ENCODE measurements at places on chromosomes 5 and 9. TPM values are rescaled to one million over a fixed set of nuclear protein-coding genes. Genes with fewer than 3 reads are reported as not detected.

DNA sequence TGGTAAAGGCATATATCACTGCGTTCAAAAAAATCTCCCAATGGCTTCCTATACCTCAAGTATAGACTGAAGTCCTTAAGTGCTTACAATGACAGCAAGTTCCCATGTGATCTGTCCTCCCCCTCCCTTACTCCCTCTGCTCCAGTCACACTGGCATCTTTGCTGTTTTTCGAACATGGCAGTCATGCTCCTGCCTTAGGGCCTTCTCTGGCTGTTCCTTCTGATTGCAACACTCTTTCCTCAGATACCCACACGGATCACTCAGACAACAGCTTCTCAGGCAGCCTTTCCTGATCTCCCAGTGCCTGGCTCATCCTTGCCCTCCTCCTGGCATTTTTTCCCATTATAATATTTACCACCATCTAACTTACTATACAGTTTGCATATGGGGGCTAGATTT, 232.8 kb downstream of the ARHGEF28 start:
- no peaks in the 10 kb centered on the region for H3K27me3 ChIP-seq
- H3K27ac ChIP-seq: no peak overlapping the region
- H3K4me1 ChIP-seq: peaks cover 11% of the 10 kb centered on the region
- no peaks in the 10 kb centered on the region for H3K36me3 ChIP-seq
- no peak for DNase-seq

DNA sequence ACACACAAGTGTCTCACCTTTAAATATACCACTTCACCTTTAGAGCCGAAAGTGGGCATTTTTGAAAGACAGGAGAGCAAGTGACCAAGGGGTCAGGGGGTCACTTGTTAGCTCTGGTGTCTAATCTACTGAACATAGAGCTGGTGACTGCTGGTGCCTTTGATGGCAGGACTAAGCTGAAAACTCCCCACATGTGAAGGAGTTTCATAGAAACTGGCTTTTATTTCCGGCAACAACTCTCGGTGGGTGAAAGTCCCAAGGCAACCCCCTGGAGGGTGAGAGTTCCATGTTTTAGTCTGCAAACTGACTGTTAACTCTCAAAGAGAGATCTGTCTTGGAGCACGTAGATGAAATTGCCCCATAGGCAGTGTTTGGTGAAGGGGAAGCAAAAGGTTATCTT, 466.9 kb downstream of the DMRTA1 start:
- no peaks in the 10 kb centered on the region for H3K27me3 ChIP-seq
- H3K4me1 ChIP-seq: no peaks in the 10 kb centered on the region

DNA sequence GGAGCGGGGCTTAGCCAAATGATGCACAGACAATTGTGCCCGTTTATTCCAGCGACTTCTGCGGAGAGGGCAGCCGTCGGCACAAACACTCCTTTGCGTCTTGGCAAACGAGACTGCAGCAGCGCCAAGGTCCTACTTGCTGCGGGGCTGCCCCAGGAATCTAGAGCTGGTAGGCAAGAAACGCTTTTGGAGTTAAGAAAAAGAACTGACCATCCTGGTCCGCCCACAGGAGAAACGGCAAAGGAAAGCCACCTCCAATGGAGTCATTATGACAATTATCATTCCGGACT, 2.3 kb downstream of the RXFP3 start:
- no peak overlapping the region for H3K4me3 ChIP-seq
- no peak for DNase-seq
- peaks cover 16% of the 10 kb centered on the region for H3K4me1 ChIP-seq
- no peak overlapping the region for H3K27ac ChIP-seq
- no peaks in the 10 kb centered on the region for H3K36me3 ChIP-seq

DNA sequence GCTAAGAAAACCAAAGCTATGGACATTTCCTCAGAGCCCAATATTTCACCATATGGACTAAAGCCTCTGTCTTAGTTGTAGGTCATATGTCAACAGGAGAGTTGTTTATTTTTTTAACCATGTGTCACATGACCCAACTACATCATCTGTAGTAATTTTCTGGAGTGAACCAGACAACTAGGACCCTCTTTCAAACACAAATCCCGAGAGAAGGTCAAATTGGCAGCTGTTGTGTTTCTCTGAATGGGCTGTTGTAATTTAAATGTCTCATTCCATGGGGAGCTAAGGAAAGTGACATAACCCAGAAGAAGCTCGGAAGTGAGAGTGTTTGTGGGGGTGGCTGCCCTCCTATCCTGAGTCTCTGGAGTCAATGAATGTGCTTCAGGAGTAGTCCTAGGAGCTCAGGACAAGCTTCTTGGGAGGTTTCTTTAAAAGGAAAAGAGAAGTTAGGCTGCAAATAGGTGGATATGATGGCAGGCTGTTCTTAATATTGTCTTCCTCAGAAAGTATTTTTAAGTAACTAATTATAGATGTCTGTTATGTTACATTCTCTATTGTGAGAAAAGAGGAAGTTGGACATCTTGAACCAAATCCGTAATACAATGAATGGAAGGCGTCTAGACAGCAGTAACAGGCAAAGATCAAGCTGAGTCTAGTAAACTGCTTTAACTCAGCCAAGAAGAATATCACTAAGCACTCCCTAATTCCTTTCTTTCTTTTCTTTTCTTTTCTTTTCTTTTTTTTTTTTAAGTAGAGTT, 50.1 kb downstream of the TMEM167A start:
- DNase-seq: no peak
- peaks cover 2% of the 10 kb centered on the region for H3K4me1 ChIP-seq
- no peaks in the 10 kb centered on the region for H3K27me3 ChIP-seq
- no peak overlapping the region for H3K4me3 ChIP-seq
- no peaks in the 10 kb centered on the region for H3K36me3 ChIP-seq
- no peak overlapping the region for H3K27ac ChIP-seq

GRCh38 chr5:169037466-169037865, 263.5 kb downstream of the SLIT3 start:
- no peaks in the 10 kb centered on the region for H3K4me1 ChIP-seq
- DNase-seq: no peak
- no peaks in the 10 kb centered on the region for H3K27me3 ChIP-seq
- no peak overlapping the region for H3K27ac ChIP-seq
- no peaks in the 10 kb centered on the region for H3K36me3 ChIP-seq

DNA sequence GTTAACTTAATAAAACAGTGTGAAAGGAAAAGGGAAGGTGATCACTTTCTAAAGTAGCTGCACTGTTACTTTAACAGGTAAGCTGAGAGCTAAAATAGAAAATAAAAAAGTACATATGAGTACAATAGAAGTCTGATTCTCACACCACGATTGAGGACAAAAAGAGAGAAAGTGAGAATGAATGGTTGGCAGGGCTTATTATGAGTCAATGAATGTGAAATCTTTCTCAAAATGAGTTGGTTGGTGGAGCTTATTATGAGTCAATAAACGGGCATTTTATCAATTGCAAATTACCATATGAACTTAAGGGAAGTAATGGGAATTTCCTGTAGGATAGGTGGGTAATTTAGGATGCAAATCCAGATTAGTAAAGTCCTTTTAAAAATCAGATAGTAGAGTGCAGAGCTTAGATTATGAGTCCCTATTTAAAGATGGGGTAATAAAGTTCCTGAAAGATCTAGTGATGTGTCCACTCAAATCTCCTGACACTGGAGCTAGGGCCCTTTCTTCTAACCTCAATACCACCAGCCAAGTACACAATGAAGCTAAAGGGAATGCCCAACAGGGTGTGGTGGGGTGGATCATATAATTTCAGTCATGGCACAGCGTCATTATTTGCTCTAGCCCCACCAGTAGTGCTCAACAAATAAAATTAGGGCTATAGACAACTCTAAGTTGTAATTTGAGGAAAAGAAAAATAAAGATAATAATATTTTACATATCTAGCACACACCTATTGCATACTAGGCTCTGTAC, 21.1 kb upstream of the TLR4 start:
- H3K27me3 ChIP-seq: no peaks in the 10 kb centered on the region
- no peaks in the 10 kb centered on the region for H3K36me3 ChIP-seq
- no peak overlapping the region for H3K27ac ChIP-seq
- no peaks in the 10 kb centered on the region for H3K4me1 ChIP-seq
- H3K4me3 ChIP-seq: no peak overlapping the region

- no peak overlapping the region for H3K4me3 ChIP-seq
- peaks cover 17% of the 10 kb centered on the region for H3K4me1 ChIP-seq
- no peak overlapping the region for H3K27ac ChIP-seq
- no peaks in the 10 kb centered on the region for H3K27me3 ChIP-seq
- peak; percentile 44 for DNase-seq
Observed at GRCh38 chr9:129285382-129285781, 107.3 kb upstream of the IER5L start.

DNA sequence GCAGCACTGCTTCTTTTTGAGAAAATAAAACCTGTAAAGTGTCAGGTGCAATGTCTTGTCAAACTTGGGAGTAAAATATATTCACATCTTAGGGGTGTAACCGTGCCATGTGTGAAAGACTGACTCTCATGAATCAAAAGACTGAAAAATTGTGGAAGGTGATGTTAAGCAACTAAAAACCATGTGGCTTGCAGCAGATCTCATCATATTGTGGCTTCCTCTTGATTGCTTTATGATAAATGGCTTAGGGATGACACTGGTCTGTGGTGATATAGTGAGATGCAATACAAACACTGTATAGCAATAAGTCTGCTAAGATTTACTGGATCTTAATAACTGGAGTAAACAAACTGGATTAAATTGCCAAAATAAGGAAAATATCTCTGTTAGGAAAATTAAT, 321.6 kb downstream of the EDIL3 start:
- no peaks in the 10 kb centered on the region for H3K27me3 ChIP-seq
- H3K4me3 ChIP-seq: no peak overlapping the region
- no peak for DNase-seq
- no peak overlapping the region for H3K27ac ChIP-seq

DNA sequence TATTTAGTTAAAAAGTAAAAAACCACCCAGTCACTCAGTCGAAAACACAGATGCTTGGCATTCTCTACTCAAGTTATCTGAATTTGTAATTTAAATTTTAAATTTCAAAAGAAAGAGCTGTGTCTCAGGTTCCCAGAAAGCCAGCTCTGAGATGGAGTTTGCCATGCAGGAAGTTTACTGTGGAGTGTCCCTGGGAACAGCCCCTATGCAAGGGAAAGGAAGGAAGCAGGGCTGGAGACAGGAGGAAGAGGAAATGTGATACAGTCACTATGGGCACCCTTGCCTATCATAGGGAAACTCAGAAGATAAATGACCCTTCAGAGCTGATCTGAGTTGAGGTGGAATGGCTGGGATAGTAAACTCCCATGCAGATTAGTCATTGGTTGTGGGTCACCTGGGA, 408.8 kb upstream of the ACTBL2 start:
- no peaks in the 10 kb centered on the region for H3K36me3 ChIP-seq
- H3K4me1 ChIP-seq: peaks cover 9% of the 10 kb centered on the region
- H3K4me3 ChIP-seq: no peak overlapping the region
- H3K27ac ChIP-seq: no peak overlapping the region

GRCh38 chr9:82271106-82271561, 282.6 kb downstream of the SPATA31D1 start:
- no peaks in the 10 kb centered on the region for H3K27me3 ChIP-seq
- no peak for DNase-seq
- no peak overlapping the region for H3K4me3 ChIP-seq
- H3K4me1 ChIP-seq: no peaks in the 10 kb centered on the region
- no peak overlapping the region for H3K27ac ChIP-seq

DNA sequence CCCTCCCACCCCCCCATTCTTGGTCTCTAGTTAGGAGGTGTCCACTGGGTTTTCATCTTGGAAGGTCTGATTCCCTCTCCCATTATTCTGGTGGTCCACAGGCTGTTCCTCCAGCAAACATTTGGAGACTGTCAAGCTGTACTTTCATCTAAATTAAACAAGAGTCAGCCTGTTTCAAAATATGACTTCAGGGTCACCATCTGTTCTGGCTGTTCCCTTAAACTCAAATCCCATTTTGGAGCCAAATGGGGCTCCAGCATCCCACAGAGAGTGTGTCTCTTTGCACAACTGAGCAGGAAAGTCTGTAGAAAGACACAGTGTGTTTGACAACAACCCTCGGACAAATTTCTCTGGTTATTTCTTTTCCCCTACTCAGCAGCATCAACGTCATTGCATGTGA, 20.5 kb downstream of the COL15A1 start:
- H3K27me3 ChIP-seq: no peaks in the 10 kb centered on the region
- H3K27ac ChIP-seq: no peak overlapping the region
- DNase-seq: no peak
- H3K4me3 ChIP-seq: no peak overlapping the region
- no peaks in the 10 kb centered on the region for H3K36me3 ChIP-seq
- H3K4me1 ChIP-seq: peaks cover 13% of the 10 kb centered on the region

GRCh38 chr9:22416692-22417060, 29.9 kb upstream of the DMRTA1 start:
- H3K27ac ChIP-seq: no peak overlapping the region
- H3K4me1 ChIP-seq: no peaks in the 10 kb centered on the region
- no peak for DNase-seq
- H3K27me3 ChIP-seq: no peaks in the 10 kb centered on the region
- no peak overlapping the region for H3K4me3 ChIP-seq

- H3K27ac ChIP-seq: no peak overlapping the region
- no peak for DNase-seq
- H3K27me3 ChIP-seq: no peaks in the 10 kb centered on the region
- no peak overlapping the region for H3K4me3 ChIP-seq
Observed at GRCh38 chr5:56684159-56684558, 131.2 kb upstream of the MAP3K1 start.

DNA sequence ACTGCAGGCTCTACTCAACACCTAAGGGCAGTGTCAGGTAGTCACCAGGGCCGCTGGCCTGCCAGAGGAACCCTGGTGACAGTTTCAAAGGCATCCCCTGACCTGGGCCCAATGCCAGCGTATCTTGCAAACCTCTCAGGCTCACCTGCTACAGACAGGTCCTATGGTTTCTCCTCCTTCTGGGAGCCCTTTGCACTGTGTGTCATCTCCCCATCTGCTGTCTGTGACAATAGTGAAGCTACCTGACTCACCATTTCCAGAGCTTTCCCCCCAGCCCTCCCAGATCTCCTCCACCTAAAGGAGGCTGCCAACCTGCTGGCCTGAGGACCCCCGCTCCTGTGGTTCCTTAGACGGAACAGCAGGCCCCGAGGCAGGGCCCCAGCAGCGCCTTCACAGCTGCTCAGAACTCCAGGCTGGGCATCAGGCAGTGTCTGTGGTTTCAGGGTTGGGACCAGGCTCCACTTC, 203.1 kb downstream of the FSTL4 start:
- no peaks in the 10 kb centered on the region for H3K4me1 ChIP-seq
- DNase-seq: no peak
- no peaks in the 10 kb centered on the region for H3K36me3 ChIP-seq
- H3K27ac ChIP-seq: no peak overlapping the region

DNA sequence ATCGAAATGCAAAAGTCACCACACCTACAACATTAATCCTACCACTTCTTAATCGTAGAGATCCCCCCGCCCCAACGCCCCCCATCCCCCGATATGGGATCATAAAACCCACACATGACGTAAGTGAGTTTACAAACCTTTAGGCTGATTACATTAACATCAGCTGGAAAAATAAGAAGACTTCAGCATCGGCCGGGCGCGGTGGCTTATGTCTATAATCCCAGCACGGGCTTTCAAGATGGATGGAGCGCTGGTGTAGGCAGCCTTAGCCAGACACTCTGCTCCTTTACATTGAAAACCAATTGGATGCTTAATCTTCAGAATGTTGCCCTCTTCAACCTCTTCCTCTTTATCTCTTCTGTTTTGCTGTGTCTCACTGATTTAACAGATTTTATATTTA, 1376.0 kb downstream of the MAT2B start:
- no peak for DNase-seq
- no peaks in the 10 kb centered on the region for H3K4me1 ChIP-seq
- H3K27ac ChIP-seq: no peak overlapping the region
- no peaks in the 10 kb centered on the region for H3K27me3 ChIP-seq

MCCC2 gene
- 50.0 TPM for total RNA-seq

BAAT gene
- total RNA-seq: not detected

HNRNPK gene
- 457 TPM for total RNA-seq

C5orf52 gene
- total RNA-seq: not detected

MYMK gene
- not detected for total RNA-seq

GFPT2 gene
- total RNA-seq: 6.9 TPM

SLC34A1 gene
- not detected for total RNA-seq

ARHGEF39 gene
- 0.34 TPM for total RNA-seq

ROPN1L gene
- 0.81 TPM for total RNA-seq

KCNV2 gene
- not detected for total RNA-seq

ANKDD1B gene
- 2.0 TPM for total RNA-seq

Measured in suprapubic skin (tissue), 4 donors.